Peyer's patch (tissue), 4 donors: ENCODE measurements at places on chromosomes 13 and 19.

- DNase-seq, result no peak
Measured at GRCh38 chr13:67369895-67370660, 139.9 kb upstream of the PCDH9 start.

GRCh38 chr19:56508290-56508778 lies 679 bp downstream of the ZNF471 start:
- DNase-seq, result no peak

GRCh38 chr13:43687038-43687437 lies 99.7 kb downstream of the ENOX1 start:
- DNase-seq, result no peak

- no peak for DNase-seq
Measured at GRCh38 chr13:52395704-52396103, 10.3 kb downstream of the THSD1 start.

GRCh38 chr19:12778905-12779161 lies 3.5 kb upstream of the HOOK2 start:
- no peak for DNase-seq

DNA sequence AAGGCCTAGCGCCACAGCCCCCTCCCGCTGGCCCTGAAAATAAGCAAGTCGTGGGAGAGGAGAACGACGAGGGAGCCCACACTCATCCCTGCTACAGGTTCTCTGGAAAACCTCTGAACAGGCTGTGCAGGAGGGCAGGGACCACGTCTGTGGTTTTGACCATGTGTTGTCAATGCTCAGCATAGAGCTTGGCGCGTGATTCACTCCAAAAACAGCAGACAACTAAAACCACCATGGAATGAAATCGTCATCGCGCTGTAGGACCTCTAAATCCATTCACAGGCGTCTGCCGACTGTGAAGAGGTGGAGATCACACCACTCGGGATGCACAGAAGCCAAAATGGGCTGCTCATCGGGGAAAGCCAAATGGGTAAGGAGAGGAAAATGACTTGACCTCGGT lies 121.3 kb downstream of the COL4A1 start:
- no peak for DNase-seq

GRCh38 chr19:4976401-4977298 lies 7.7 kb downstream of the KDM4B start:
- DNase-seq, result no peak

GRCh38 chr13:51223560-51224270 lies 1.5 kb downstream of the FAM124A start:
- no peak for DNase-seq

DNA sequence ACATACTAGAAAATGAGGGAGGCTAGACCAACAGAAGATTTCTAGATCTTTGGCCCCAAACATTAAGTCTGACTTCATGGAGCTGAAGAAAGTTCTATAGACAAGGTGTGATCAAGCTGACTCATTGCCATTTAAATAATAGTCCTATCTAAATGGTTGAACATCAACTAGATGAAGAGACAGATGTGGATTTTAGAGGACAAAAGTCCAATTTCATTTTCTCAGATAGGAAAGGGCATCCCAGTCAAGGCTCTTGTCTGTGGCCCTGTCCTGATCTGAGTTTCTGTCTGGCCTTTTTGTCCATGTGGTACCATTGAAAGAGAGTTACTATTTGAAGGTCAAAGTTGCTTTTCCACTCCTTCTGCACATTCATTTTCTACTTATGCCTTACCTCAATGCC lies 74.6 kb downstream of the MBNL2 start:
- DNase-seq, result no peak
